ENCODE measurements at places on chromosomes 13 and 19. TPM values are rescaled to one million over a fixed set of nuclear protein-coding genes. Genes with fewer than 3 reads are reported as not detected.

Gene ZNF829
- total RNA-seq, result 0.41 TPM

Gene ABCC4
- 22.1 TPM for total RNA-seq

Gene ZNF253
- not detected for total RNA-seq

Gene BRSK1
- total RNA-seq, result 4.1 TPM

Gene C19orf85
- total RNA-seq, result not detected

Gene ZNF490
- total RNA-seq, result 0.67 TPM

Gene ZGLP1
- 1.8 TPM for total RNA-seq

Gene STAP2
- not detected for total RNA-seq

Gene CPB2
- not detected for total RNA-seq

Gene ZNF345
- 0.34 TPM for total RNA-seq

Gene C19orf33
- total RNA-seq, result 777 TPM

Gene AXL
- 127 TPM for total RNA-seq

Gene MUC16
- total RNA-seq, result 0.06 TPM

Gene ZNF44
- total RNA-seq, result 0.83 TPM

Gene CBY2
- total RNA-seq, result not detected

Gene ZNF729
- not detected for total RNA-seq

Gene NLRP12
- not detected for total RNA-seq

Gene LIM2
- total RNA-seq, result not detected

Gene FPR1
- total RNA-seq, result 0.07 TPM

Gene ANKRD27
- 39.5 TPM for total RNA-seq

Gene MED25
- total RNA-seq, result 44.3 TPM

Gene BABAM1
- total RNA-seq, result 64.7 TPM

Gene PSG1
- total RNA-seq, result 0.22 TPM
